ENCODE measurements at places on chromosomes 4 and X.

- no peak for DNase-seq
Measured at GRCh38 chr4:26404743-26405206, 84.0 kb downstream of the RBPJ start.

DNA sequence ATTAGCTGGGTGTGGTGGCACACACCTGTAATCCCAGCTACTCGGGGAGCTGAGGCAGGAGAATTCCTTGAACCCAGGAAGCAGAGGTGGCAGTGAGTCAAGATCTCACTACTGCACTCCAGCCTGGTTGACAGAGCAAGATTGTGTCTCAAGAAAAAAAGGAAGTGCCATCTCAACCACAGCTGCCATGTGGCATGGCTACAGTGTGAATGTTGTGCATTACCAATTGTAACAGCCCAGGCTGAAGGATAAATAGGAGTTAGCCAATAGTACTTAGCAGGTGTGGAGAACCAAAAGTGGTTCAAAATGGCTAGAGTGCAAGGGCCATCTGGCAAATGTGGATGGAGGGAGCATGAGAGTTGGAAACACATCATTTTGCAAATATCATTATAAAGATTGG is 28.9 kb downstream of the SLC25A5 start:
- DNase-seq = no peak

GRCh38 chr4:8912089-8912455 is 40.4 kb upstream of the HMX1 start:
- DNase-seq = no peak

DNA sequence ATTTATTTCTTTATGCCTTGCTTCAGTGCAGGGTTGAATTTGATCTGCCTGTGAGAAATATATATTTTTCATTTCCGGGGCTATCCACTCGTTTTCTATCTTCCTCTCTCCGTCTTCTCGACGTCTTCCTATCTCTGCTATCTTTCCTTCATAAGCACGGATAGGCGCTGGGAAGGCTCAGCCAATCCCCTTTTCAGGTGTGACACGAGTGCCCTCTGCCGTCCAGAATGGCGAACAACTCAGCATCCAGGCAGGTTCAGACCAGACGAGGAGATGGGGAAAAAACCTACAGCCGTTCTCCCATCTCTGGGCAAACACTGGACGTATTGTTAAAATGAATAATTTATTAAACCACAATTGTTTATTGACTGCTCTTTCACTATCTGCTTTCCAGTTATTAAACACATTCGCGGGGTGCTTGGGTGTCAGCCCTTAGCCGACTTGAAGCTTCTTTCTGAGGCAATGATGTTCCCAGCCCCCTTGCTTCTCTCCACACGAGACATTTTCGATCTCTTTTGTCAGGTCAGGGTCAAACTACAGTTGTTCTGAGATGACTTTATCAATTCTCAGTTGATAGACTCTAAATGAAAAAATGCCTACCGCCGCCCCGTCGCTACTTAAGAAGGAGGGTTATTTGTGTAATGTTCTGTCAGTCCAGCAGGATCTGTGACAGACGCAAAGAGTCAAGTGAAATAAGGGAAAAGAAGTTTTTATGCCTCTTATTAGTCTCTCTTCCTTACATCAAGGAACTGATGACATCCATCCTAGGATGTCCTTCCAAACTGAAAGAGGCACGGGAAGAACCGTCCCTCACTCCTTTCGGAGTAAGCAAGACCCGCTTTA is 96.3 kb upstream of the NOCT start:
- peak; percentile 19 for DNase-seq

- no peak for DNase-seq
Measured at GRCh38 chr4:56077676-56078075, 128.9 kb downstream of the CEP135 start.

DNA sequence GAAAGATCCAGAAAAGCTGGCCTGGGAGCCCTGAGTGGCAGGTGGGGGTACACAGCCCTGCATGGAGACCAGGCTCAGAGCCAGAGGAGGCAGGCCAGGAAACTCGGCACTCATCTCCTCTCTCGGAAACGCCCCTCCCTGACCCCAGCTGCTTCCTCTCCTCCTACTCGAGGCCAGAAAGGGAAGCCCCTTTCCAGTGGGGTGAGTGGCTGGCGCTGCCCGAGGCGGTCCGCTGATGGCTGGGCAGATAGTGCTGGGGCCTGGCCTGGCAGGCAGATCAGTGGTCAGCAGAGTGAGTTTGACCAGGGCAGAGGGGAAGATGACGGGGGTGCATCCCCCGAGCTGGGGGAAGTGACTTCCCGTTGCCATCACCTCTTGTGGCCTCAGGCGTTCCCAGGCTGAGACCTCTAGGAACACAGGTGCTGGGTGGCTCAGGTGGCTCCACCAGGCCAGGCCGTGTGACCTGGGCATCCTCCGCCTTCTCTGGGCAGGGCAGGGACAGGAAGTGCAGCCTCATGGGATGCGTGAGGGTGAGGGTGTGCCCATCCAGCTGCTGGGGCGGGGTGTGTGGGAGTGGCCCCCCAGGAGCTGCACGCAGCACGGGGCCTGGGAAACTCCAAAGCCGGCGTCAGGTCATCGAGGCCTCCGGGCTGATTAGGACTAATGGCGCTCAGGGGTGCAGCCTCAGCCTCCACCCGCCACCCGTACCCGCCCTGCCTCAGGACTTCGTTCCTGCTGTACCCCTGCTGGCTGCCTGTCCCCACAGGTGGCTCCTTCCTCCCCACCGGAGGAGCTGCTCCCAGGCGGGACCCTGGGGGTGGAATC is 5.7 kb downstream of the SH3BP2 start:
- DNase-seq = no peak

DNA sequence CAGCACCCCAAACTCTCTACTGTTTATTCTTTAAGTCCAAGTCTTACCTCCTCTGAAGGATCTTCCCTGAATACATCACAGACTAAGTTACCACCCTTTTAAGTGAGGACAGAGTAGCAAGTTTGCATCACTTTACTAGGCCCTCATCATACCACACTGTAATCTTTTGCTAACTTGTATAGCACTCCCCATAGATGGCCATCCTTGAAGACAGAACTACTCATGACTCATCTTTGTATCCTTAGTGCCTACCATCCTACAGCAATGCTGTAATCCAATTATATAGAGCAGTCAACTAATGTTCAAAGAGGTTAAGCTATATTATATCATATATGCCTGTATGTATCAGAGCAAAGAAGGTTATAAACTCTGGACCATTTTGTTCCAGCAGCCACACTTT is 101.4 kb downstream of the ADAMTS3 start:
- DNase-seq = no peak

GRCh38 chr4:74181219-74181618 is 23.3 kb downstream of the MTHFD2L start:
- DNase-seq = no peak

DNA sequence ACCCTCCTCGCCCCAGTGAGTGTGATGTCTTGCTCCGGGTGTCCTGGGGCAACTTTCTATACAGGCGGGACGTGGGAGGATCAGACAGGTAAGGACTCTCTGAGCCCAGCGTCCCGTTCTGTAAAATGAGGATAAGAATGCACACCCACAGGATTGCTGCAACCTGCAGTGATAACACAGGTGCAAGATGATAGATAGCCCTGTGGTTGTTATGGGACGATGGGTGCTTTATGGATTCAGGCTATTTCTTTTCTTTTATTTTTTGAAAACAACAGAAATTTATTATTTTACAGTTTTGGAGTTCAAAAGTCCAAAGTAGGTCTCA is 28.6 kb downstream of the BEX3 start:
- no peak for DNase-seq

DNA sequence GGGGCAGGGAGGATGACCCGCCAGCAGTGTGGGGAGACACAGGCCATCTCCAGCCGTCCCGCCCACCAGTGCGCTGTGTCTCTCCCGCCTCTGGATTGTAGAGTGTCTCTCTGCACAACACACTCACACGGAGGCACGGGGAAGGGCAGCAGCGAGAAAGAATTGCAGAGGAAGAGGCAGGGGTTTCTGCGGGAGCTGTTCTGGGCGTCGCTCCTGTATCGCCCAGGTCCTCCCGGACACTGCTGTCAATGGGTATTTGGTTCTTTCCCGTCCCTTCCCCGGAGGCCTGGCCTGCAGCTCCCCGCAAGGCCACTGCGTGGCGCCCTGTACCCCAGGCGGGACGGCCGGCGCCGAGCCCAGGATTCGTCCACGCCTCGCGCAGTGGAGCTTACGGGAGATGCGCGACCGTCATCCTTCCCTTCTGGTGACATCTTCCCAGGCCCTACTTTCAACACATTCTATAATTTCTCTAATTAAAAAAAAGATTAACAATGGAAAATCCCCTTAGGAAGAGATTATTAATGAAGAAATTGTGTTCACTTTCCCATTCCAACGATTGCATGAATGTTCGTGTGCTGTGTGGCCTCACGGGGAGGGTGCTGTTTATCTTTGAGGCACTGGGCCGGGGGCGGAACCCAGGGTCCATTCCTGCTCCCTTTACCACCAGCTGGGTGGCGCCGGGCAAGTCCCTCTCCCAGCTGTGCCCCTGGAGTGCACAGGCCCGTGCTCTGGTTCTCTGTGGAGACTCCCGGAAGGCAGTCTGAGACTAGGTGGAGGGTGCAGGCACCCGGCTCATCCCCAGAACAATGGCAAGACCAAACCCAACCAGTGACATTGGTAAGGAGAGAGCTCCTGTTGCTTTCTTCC is 95.7 kb downstream of the CPZ start:
- DNase-seq = no peak

DNA sequence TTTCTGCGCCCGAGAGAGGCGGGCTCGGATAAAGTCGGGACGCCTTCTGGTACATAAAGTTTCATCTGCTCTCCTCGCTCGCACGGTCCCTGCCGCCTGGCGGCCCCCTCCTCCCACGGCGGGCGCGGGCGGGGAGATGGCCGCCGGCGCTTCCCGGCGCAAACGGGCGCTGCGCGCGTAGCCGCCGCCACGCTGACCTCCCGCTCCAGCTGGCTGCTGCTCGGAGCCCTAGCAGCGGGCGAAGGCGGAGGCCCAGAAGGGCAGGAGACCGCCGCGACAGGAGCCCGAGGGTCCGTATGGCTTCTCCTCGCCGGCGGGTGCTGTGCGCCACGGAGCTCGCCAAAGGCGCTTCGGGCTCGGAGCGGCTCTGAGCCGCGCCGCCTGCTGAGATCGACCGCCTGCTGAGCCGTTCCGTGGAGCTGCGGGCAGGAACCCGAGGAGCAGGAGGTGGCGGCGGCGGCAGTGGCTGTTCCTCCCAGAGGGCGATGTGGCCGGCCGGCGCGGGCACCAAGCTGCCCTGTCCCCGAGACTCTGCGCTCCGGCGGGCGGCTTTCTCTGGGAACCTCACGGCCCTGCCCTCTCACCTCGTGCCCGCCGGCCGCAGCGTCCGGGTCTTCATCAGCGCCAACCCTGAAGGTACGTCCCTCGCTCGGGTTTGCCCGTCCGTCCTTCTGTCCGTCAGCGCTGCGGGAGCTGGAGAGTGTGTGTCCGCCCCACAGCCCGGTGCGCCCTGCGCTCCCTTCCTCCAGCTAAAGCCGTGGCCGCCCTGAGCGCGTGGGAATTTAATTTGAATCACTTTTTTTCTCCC is at the start of gene NWD2:
Gene NWD2, plus strand, starts transcription at position 161 of the 808 bp plus-strand sequence. Its CDS starts 325 bp downstream, at position 486.
- DNase-seq = no peak

- no peak for DNase-seq
Measured at GRCh38 chr4:179130122-179130714, 1688.0 kb upstream of the AGA start.

DNA sequence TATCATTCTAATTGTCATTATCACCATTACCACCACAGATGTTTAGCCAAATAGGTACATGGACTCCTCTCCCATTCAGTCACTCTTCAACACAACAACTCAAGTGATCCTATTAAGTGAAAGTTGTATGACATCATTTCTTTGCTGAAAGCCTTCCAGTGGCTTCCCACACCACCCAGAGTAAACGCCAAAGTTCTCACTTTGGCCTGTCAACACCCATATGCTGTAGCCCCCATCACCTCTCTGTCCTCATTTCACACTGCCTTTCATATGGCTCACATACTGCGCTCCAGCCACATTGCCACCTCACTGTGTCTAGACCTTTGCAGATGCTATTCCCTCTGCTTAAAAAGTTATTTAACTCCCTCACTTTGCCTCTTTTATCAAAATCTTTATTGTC is 682.3 kb downstream of the ADGRL3 start:
- DNase-seq = no peak

DNA sequence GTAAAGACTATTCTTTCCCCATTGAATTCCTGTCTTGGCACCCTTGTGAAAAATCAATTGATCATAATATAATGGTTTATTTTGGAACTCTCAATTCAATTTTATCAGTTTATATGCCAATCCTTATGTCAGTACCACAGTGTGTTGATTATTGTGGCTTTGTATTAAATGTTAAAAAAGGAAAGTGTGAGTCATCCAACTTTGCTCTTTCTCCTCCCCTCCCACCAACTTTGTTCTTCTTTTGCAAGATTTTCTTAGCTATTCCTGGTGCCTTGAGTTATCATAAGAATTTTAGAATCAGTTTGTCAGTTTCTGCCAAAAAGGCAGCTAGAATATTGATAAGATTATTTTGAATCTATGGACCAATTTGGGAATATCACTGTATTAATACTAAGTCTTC is 11.2 kb upstream of the RNF175 start:
- DNase-seq = no peak

- DNase-seq = no peak
Measured at GRCh38 chr4:84916227-84916626, 50.3 kb downstream of the WDFY3 start.

DNA sequence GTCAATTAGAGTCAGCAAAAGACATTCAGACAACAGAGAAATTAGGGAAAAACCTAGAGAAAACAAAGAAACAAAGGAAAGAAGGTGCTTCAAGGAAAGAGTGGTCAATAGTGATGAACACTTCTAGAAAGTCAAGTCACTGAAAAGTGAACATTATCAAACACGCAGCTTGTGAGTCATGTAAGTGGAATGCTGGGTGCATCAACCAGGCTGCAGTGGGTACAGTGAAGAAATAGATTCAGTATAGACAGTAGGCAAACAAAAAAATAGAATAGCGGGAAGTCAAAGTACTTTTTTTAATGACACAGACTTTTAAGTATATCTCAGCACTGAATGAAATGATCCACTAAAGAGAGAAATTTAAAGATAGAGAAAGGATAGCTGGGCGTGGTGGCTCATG is 245.8 kb downstream of the ARHGAP24 start:
- DNase-seq = no peak

DNA sequence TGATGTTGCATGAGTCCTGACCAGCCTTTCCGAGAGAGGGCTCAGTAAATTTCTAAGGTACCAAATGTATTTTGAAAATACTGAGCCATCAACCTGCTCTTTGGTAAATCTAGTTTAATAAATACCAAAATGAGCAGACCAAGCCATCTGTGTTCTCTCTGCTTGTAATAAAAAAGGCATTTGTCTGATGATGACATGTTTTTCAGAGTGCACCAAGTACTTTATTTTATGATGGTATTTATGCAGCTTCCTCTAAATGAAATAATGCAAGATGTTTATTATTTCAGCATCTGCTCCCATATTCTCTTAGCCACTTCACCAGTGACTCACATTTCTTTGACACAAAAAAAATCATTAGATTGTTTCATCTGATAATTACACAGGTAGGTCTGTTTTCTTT is 700.5 kb downstream of the TRIML1 start:
- no peak for DNase-seq

GRCh38 chrX:48357681-48358080 is 1.2 kb upstream of the SSX3 start:
- DNase-seq = no peak
